ENCODE measurements at places on chromosomes 13 and 19. TPM values are rescaled to one million over a fixed set of nuclear protein-coding genes. Genes with fewer than 3 reads are reported as not detected.

Gene SIGLEC5
- total RNA-seq = 0.74 TPM

Gene HCN2
- total RNA-seq = 0.97 TPM

Gene ZNF99
- not detected for total RNA-seq

Gene AXL
- total RNA-seq = 170 TPM

Gene ZNF540
- total RNA-seq = not detected

Gene ZNF544
- 90.7 TPM for total RNA-seq

Gene NLRP5
- total RNA-seq = 4.9 TPM

Gene TDRD3
- total RNA-seq = 6.7 TPM

DNA sequence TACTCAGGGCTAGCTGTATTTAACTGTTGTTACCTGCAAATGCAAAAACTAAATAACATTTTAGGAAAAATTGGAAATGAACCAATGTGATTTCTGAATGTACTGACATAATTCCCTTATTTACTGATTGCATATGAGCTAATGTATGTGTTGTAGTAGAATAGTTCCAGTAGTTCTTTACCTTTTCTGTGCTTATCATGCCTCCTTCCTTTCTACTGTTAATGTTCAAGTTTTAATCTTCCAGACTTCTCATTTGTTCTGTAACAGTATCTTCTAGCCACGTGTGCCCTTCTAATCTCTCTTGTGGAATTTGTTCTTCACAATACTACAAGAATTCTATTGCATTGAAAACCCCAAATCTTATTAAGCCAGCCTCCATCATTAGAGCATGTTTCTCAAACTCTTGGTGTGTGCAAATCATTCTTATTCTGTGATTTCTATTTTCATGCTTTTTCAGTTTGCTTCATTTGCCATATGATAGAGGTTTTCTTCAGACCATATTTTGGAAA is 17.7 kb downstream of the LSM14A start:
- DNase-seq = no peak

DNA sequence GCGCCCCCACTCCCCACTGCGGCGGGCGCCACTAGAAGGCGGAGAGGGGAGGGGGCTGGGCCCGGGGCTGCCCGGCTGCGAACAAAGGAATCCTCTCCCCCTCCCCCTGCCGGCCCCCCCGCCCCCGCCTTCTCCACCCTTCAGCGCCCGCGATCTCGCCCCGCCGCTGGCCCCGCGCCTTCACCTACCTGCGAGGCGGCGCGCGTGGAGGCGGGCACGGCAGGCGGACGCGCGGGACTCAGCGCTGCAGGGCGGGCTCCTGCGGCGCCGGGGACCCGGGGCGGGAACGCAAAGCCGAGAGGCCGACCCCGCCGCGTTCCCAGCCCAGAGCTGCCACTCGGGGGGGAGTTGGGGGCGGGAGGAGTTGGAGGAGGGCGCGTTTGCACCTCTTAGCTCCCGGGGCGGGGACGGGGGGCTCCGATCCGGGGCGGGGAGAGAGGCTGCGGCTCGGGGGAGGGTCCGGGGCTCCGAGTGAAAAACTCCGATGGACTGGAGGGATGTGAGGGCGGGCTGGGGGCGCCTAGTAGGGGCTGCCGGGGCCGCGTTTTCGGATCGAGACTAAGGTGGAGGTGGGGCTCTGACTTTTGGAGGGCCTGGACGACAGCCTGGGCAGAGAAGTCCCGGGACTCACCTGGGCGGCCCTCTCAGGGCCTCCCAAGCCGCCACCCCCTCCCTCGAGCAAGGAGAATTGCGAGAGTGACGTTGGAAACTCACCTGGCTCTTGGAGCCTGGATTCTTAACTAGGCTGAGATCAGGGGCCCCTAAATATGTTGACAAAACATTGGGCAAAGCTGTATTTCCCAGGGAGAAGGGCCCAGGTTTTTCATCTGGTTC is at the start of gene FBN3:
TSS of gene FBN3 (minus strand) at position 332 of the 834 bp plus-strand sequence. CDS start 2,112 bp downstream, outside the sequence.
- DNase-seq = no peak

GRCh38 chr13:106234636-106235035 is 300.8 kb downstream of the EFNB2 start:
- no peak for DNase-seq

- no peak for DNase-seq
These were observed 27.8 kb downstream of the COG3 start for GRCh38 chr13:45492538-45492937.

DNA sequence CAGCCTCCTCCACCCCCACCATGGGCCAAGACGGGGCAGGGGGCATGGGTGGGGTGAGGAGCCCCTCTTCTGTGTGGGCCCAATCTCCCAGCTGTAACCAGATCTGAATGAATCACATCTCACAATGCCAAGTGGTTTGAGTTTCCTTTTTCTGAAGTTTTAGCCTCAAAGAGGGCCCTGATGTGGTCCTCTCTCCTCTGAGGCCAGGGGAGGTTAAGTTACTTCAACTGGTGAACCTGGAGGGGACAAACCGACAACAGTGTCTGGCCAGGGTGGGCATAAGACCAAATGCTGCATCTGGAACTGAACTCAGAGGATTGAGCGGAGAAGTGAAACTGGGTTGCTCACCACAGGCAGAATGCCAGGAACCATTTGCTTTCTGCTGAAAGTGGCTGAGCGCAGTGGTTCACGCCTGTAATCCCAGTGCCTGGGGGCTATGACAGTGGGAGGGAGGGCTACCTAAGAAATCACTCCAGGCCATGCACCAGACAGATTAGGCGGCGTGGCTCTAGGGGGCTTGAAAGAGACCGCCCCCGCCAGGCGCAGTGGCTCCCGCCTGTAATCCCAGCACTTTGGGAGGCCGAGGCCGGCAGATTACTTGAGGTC is 15.4 kb upstream of the IRGC start:
- DNase-seq = peak; percentile 92

DNA sequence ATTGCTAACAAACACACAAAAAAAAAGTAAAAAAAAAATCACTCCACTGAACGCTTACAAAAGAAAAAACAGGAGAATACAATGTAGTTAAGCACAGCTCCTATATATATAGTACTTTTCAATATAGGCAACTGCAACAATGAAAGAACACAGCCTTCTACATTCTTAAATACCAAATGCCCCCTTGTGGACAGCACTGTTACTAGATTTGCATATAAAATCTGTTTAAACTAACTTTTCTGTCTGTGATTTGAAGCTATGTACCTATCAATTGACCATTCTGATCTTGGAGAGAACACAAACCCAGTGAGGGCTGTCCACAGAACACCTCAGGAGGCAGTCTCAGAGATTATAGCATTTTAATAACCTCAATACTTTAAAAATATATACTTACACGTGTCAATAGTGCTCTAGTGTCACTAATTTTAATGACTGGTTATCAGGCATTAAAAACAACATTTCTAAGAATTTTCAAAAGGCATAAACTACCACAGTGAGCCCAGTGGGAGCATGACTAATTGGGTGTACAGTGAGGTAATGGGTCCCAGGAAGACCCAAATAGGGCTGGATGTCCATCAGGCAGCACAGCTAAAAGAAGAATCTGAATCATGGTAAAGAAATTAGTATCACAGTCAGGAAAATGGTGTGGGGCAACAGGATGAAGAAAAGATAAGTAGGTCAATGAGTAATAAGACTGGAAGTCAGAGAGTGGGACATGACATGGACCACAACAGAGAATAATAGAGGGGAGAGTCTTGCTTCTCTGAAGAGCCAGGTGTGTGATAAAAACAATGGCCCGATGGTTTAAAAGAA is 22.2 kb downstream of the CCDC169 start:
- DNase-seq = peak; percentile 46

- no peak for DNase-seq
These were observed 4.7 kb downstream of the LRFN3 start for GRCh38 chr19:35940839-35941238.
